ENCODE measurements at places on chromosomes 12 and 14.

DNA sequence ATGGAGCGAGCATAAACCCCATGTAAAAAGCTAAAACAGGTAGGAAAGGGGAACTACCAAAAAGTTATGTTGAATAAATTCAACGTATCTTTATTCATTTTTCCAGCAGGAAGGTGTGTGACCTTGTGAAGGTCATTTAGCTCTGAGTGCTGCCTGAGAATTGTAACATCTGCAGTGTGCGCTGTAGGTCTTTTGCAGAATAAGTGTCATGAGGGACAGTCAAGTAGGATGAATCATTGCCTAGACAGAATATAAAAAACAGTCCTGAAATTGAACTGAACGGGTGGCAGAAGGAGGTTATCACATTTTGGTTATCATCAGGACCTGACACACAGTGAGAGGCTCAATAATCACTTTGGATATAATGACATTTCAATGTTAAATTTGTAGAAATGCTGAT is 334.8 kb upstream of the NOVA1 start:
- DNase-seq, result no peak

- no peak for DNase-seq
Observed at GRCh38 chr12:94740601-94741362, 90.4 kb upstream of the TMCC3 start.

GRCh38 chr14:77124345-77125280 is 17.0 kb downstream of the ZDHHC22 start:
- peak; percentile 46 for DNase-seq

DNA sequence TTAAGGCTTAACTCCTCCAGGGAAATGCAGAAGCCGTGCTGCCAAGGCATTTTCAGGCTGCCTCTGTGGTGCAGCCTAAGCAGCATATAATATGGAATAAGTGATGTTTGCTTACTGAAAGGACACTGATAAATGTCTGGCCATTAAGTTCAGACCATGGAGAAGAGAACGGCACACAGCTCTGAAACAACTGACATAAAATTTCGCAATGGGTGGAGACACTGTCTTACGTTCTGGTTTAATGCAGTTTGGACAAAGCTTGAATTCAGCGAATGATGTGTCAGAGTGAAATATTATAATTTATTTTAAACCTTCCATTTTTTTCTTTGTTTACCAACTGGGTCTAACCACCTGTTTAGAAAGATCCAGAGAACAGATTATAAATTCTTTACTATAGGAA is 27.2 kb upstream of the NRXN3 start:
- no peak for DNase-seq
